ENCODE measurements at places on chromosomes 2 and 18.
A peak's percentile ranks its signal among the peaks of the same experiment; 100 is the strongest.

DNA sequence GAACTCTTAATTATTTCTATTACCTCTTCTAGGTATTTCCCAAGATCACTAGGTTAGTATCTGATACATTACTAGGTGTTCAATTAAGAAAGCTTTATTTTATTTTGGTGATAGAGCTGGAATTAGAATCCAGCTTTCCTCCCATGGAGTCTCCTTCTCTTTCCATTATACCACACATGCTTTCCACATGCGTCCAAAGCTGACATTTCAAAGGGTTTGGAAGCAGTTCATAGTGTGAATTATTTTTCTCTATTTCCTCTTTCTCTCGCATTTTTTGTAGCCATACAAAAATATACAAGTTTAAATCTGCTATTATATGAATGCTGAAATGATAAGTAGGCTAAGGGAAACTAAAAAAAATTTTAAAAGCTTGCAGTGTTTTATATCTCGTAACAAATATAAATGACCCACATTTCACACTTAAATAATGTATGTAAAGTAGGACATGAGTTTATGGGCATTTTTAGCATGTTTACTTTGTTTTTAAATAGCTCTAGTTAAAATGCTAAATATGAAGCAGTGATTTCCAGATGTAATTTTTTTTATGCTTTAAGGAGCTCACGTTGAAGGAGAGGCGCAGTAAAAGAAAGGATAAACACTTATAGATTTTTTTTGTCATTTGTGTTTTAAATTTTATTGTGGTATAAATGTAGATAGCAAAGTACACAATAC lies 20.1 kb downstream of the ZC3H6 start:
- DNase-seq, result no peak

DNA sequence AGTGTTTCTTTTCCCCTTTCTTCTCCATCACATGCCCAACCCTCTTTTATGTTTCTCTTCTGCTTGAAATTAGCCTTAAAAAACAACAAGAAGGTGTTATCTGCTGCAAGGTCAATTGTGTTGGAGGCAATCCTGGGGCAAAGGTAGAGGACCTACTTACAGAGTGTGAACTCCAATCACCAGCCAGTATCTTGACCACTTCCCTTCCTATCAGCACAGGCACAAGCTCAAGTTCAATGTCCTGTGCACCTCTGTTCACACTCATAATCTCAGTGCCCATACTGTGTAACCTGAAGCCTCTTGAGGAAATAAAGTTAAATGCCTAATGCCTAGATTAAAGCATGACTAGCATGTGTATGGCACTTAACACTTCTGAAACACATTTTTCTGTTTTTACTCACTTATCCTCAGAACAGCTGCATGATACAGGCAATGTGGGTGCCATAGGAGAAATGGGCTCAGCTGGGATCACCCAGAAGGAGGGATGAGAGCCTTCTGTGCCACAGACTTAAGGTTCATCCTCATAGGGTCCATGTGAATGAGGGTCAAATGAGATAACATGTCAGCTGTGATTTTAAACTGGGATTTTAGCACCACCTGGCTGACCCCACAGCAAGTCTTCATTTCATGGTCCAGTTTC lies 701.5 kb downstream of the BCL11A start:
- no peak for DNase-seq

DNA sequence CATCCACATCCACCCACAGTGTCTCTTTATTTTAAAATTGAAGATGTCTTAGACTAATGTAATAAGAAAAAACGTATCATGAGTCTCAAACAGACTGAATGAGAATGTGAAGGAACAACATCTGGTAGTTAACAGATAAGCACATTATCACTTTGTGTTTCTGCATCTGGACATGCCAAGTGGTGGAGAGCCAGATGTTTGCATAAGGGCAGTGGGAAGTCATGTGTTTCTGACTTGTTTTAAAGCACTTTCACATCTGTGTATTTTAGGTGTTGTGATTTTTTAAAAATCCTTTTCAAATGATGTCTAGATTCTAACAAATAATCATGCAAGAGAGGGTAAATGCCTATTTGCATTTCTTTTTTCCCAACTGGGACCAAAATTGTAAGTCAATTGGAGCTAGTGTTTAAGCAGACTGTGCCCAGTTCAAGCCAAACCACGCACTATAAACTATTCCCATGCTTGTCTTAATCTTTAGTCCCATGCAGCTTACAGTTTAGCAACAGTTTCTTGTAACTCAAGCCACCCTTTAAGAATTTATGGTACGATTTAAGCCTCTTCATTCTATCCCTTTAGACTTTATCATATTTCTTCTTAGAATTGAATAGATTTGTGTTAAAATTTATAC lies 272.7 kb upstream of the DOK6 start:
- DNase-seq, result no peak

GRCh38 chr2:135676031-135676430 lies 65.6 kb upstream of the UBXN4 start:
- DNase-seq, result no peak

GRCh38 chr2:239166201-239166834 lies 234.5 kb downstream of the HDAC4 start:
- peak; percentile 32 for DNase-seq

DNA sequence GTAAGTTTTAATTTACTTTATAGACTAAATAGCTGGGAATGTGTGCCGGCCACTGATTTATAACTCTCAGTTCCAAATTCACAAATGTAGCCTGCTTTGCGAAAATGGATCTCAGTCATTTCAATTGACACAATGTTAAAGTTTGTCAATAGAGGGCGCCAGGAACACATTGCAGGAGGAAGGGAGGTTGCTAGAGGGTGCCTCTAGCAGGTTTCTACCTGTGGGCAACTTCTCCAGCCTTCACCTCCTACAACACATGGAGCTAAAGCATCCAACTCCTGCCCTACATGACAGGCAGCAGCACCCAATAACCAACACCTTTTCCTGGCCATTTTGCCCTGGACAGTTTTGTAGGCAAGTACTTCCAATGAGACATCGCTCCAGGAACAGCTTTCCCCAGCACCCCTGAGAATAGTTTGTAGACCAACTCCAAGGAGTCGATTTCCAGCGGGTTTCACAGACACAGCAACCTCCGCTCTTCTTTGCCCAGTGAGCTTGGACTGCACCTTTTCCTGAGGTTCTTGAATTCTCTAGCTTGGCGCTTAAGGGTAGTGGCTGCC lies 784.8 kb upstream of the CDH2 start:
- no peak for DNase-seq

DNA sequence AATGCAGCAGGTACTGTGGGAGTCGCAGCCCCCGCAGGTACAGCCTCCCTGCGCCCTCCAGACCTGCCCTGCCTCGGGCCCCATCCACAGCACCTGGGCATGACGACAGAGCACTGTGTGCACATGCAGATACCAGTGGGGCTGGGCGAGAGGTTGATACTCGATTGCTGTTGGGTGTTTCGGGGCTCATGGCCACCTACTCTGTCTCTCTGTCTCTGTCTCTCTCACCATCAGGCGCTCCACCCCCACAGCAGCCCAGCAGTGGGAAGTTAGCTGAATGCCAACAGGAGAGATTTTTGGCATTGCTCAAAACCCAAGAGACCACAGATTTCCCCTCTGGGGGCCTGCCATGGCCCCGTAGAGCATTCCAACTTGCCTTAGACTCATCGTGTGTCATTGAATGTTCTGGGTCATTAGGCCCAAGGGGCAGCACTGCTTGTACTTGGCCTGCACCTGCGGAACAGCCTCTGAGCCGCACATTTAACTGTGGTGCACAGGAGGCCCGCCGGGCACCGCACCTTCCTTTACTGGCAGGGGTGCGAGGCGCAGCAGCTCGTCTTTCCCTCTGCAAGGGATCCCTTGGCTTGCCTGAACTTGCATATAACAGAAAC lies 18.8 kb downstream of the KCNIP3 start:
- no peak for DNase-seq

All from upper lobe of right lung (tissue), 1 donor.